K562 (cell line): ENCODE measurements at places on chromosomes 2 and 18. TPM values are rescaled to one million over a fixed set of nuclear protein-coding genes. Genes with fewer than 3 reads are reported as not detected.

Gene DUSP11
- 20.7 and 21.0 TPM in 2 replicates for total RNA-seq

Gene FEV
- 1.6 and 2.4 TPM in 2 replicates for total RNA-seq

DNA sequence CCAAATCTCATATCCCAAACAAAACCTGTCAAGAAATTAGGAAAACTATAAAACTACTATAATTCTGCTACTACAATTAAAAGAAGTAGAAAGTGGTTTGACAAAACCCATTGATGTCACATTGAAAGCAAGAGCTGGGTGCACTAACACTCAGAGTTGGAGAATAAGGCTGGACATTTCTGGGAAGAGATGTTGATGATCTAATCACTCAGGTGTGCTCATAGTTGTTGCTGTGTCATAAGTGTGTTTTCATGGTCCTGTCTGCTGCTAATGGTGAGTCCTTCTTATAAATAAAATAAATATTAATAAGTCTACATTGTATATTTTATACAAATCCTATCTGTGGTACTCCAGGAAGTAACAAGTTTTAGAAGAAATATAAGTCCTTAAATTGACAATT, 168.2 kb upstream of the LRP1B start:
- no peak for DNase-seq

- DNase-seq: no peak
Measured at GRCh38 chr2:159788253-159788652, 9.8 kb downstream of the CD302 start.

DNA sequence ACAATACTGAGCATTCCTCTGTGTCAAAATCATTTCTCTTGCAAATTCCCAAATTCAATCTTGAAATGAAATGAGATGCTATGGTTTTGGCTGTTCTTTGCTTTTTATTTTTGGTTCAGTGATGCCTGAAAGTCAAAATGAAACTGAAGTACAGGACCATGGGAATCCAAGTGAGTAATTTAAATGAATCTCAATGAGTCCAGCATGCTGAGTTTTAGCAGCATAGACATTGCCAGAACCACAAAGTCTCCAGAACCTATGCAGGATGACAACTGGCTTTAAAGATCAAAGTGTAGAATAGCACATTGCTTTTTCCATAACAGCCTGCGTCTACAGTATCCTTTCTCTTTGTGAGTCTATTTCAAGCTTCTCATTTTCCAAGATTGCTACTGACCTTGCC, 1050.7 kb upstream of the PIK3C3 start:
- DNase-seq: no peak

DNA sequence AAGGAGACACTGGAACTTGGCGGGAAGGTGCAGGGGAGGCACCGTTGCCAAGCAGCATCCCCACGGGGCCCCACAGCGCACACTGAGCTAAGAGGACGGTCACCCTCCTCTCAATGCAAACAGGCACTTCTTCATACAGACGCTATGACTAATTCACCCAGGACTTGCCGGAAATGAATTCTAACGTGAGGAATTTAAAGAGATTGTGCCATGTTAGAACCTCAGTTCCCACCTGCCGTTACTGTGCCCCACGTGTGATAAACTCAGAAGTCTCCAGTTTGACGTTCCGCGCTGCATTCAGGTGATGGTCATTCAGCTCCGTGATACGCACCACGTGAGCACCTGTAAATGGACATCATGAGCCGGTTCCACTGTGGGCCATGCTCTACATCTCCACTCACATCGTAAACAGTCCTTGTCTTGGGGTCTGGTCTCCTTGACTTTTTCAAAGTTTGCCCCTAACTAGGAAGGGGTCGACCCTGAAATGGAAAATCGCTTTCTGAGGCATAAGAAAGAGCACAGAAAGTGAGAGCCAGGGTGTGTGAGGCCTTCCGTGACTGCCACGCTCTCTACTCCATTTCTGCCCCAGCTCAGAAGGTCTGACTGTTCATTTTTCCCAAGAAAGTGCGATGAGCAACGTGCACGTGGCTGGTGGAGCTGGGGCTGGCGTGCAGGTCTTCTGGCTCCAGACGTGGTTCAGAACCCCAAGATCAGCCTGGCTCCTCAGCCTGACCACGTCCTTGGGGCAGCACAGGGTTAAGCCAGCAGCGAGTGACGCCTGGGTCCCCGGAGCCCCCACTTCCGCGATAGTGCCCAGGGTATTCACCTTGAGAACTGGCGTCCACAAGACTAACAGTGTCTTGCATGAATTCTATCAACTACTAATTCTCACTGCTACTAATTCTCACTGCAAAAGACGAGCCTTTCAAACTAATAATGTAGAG, 35.1 kb downstream of the TMEM18 start:
- no peak for DNase-seq

- DNase-seq: no peak
Measured at GRCh38 chr2:145012214-145012670, 492.3 kb upstream of the ZEB2 start.

DNA sequence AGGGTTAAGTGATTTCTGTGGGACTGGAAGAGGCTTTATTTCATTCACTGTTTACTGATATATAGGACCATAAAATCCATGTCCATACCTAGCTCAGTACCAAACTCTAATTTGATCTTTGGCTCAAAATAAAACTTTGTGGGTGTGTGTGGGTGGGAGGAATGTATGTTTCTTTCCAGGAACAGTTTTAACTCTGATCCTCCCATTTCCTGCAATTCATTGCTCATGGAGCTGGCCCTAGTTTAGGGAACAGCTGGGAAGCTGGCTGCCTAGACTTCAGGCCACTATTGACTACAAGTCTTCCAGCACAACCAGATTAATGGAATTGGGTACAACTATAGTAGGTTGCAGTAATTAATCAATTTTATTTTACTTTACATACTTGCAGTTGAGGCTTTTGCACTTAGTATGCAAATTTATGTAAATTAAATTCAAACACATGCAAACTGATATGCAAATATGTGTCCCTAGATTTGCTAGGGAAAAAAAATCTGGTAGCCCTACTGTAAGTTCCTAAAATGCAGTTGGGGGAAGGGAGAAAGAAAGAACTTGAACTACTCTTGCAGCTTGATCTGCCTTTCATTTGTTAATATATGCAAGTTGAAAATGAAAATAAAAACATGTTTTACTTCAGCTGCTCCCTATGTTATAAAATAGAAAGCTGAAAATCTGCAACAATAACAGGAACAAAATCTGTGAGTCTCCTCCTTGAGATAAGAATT, 1070.3 kb upstream of the CELF4 start:
- no peak for DNase-seq

GRCh38 chr18:58819051-58819450, 45.6 kb upstream of the ZNF532 start:
- no peak for DNase-seq
